ENCODE measurements at places on chromosomes 16 and 17.

DNA sequence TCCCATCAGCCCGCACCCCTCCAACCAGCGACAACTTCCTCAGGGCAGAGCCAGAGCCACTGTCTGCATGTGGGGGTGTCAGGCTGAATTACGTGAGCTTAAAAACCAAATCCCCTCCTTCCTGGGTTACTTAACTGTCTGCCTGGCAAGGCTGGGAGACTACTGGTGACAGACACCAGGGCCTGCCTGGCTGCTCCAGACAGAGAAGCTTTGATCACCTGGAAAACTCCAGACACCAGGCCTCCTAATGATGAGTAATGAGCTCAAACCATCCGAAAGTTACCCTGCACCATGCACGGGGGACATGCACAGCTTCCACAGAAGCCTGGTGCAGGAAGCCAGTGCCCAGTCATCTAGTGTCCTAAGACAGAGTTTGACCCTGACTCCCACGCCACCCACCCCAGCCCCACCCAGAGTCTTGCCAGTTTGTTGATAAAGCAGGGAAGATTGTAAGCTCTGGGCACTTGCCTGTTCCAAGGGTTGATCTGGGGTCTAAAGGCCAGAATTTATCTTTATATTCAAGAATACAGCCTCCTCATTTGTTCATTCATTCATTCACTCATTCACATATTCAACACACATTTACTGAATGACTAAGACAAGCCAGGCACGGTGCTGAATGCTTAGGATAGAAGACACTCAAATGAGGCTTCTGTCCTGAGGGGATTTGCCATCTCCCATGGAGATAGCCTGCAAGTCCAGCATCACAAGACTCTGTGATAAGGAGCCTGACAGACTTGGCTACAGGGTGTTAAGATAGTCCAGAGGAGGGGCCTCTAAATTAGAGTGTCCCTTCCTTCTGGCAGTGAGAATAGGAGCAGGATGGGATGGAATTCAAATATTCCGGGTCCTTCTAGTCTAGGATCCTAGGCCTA is 7.2 kb upstream of the CCDC182 start:
- DNase-seq: no peak

DNA sequence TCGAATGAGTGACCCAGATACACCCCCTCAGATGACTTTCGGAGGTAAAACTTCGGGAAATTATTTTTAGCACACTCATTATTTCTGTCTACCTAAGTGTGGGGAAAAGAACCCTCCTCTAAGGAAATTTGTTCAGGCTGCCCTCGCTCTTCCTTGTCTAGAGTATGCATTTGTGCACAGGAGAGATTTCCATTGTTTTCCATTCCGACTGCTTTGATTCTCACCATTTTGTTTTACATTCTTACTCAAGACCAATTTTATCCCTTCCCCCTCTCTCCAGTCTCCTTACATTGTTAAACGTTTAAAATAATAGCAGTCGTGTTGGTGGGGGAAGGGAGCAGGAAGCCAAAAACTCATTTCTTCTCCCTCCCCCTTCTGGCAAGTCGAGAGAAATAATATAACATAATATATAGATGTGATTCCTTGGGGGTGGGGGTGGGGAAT is 1.5 kb upstream of the CHD3 start:
- DNase-seq: no peak

DNA sequence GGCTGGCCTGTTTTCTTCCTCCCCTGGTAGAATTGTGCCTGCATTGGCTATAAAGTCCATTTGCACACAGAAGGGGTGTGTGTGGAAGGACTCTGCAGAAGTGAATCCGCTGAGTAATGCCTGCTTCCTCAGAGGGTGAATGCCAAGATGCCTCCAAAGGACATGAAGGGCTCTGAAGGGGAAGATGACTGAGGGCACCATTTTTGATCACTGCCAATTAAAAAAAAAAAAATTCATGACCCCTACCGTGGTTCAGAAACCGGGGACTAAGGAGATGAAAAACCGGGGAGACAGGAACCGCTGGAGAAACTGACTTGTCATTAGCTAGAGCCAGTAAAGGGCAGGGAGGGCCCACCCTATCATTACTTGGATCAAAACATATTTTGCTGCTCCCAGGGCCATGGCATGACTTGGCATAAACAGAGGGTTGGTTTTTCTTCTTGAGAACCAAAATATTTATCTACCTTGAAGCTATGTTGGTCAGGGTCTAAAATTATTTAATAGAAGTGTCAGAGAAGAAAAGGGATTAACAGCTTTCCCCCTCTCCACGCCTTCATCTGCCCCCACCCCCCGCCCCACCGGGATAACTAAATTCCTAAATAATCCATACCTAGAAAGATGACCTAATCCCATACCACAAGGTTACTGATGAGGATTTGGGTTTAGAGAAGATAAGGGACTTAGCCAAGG is 3.6 kb upstream of the USP7 start:
- no peak for DNase-seq

GRCh38 chr16:886084-886543 is 84.7 kb downstream of the LMF1 start:
- no peak for DNase-seq

- DNase-seq: no peak
Measured at GRCh38 chr17:81583589-81584342, 31.6 kb upstream of the FAAP100 start.

DNA sequence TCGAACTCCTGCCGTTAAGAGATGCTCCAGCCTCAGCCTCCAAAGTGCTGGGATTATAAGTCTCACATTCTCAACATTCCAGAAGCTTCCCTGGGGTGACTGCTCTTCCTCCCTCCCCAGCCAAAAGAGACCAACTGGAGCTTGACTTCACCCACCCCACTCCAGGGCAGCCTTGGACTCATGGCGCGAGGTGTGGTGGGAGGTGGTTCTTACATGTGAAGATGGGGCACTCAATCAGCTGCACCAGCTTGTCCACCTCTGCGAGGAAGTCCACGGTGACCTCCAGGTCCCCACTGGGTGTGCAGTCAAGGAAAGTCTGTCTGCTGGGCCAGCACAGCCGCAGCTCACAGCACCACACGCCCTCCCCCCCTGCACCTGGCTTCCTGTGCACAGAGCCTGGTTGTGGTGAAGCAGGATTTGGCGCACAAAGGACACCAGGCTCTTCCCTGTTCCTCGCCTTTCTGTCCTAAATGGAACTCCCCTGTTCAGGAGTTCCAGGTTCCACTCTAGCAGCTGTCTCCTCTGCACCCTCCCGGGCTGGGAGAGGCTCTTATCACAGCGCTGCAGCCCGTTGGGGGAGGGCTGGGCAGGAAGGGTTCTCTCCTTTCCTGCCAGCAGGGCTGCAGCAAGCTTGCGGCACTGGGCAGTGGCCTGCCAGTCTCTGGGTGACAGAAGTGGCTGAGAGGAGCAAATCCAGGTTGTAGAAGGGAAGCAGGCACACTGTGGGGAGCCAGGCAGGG is 9.6 kb upstream of the MTSS2 start:
- no peak for DNase-seq

GRCh38 chr16:49739381-49739780 is 116.5 kb downstream of the ZNF423 start:
- no peak for DNase-seq

DNA sequence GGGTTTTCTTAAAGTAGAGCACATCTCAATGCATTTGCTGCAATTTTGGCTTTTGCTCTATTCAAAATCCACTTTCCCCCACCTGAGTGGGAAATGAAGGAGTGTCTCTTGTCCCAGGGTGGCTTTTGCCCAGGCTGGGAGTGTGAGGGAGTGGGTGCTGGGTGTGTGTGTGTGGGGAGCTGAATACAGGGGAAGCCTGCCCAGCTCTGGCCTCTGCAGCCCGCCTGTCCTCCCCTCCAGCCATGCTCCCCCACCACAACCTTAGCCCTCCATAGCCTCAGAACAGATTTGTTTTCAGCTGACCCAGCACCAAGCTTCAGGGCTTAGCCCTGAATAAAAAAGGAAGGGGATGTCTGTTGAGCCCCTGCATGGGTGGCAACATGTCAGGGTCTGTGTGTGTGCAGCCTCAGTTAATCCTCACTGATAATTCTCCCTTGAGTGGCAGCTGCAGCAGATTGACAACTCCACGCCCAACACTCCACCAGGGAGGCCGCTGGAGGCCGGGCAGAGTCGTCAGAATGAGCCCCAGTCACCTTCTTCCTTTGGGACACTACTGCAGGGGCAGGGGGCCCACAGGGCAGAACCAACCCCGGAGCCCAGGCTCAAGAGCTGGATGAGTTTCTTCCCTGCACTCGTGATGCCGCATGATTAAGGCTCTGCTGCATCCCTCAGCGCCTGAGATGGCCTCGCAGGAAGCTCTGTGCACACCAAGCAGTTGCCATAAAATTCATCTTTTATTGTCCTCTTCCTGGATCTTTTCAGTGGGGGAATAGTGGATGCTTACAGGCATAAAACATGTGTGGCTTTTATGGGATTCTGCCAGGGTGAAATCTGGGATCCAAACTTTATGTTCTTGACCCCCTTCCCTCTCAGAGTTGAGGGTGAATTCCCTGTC is 55.0 kb downstream of the SPACA3 start:
- no peak for DNase-seq

DNA sequence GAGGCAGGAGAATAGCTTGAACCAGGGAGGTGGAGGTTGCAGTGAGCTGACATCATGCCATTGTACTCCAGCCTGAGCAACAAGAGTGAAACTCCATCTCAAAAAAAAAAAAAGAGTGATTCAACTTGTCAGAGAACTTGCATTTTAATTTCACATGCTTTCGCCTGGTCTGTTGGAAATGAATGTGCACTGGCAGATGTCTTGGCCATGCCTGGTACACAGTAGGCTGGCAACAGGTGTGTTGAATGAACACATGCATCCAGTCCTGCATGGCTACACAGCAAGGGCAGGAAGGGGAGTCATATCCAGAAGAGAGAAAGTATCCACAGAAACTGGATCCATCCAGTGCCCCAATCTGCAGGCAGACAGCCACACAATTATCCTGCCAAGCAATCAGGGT is 11.5 kb downstream of the COG4 start:
- DNase-seq: no peak

DNA sequence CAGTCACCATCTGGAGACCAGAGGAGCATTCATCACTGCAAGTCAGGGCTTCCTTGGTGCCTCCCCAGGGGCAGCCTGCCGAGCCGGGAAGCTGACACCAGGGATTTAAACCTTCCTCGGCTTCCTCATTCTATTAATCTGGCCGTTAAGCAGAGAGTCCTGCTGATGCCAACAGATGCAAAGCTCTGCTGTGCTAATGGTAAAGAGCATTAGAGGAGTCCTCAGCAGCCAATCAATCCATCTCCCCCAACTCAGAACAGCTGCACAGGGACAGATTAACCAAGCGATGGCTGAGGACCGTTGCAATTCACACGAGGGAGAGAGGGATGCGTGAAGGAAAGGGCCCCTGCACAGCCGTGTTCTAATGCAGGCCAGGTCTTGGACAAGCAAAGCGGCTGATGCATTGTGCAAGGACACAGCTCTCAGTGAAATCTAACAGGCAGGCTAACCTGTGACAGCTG is 116.6 kb downstream of the XYLT1 start:
- no peak for DNase-seq

GRCh38 chr17:16477255-16477654 is 14.7 kb downstream of the LRRC75A start:
- DNase-seq: no peak

- DNase-seq: no peak
Measured at GRCh38 chr17:14903854-14904253, 361.3 kb downstream of the PMP22 start.

DNA sequence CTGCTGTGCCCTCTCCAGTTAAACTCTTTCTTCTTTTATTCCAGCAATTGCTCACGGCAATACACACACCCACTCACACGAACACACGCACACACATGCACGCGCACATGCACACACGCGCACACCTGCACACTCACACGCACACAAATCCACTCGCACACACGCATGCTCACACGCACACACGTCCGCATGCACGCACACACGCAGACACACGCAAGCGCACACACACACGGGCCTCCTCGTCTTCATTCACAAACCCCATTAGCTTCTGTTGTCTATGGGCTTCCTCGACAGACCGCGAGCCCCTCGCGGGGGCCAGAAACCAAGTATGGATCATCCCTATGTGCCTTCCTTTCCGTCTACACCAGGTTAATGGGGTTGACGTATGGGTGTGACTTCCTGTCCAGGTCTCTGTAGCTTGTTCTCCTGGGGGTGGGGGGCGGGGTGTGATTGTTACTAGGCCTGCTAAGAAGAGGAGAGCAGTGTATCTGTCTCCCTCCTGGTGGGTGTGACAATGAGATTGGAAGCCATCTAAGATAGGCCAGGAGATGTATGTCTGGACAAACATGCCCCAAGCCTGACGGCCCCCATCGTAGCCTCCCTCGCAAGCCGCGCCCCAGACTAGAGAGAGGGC is 670 bp upstream of the CTF1 start:
- DNase-seq: peak; percentile 25

- DNase-seq: no peak
Measured at GRCh38 chr17:62650587-62650986, 23.1 kb downstream of the MRC2 start.

DNA sequence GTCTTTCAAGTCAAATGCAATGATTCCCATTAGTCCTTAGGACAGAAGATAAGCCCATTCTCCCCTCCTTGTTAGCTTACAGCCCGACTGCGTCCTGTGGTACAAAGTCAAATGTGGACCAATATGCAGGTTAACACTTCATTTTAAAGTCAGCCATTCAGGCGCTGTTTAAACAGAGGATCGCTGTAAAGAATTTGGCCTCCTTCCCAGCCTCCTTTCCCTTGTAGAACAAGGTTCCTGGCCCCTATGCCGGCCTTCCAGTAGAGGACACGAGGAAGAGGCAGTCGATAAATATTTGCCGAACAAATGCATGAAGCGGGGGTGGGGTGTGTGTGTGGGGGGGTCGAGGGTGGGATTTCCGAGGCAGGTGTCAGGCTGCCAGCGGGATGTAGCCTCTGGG is 4.3 kb downstream of the SDK2 start:
- no peak for DNase-seq

- peak; percentile 21 for DNase-seq
Measured at GRCh38 chr17:81832608-81833159, 407 bp downstream of the MCRIP1 start.

DNA sequence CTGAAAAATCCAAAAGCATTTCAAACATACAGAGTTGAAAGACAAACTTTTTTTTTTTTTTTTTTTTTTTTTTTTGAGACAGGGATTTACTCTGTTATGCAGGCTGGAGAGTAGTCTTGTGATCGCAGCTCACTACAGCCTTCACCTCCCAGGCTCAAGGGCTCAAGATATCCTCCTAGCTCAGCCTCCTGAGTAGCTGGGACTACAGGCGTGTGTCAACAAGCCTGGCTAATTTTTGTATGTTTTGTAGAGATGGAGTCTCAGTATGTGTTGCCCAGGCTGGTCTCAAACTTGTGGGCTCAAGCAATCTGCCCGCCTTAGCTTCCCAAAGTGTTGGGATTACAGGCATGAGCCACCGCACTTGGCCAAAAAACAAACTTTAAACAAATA is 64.2 kb upstream of the KIFC3 start:
- no peak for DNase-seq

- peak; percentile 70 for DNase-seq
Measured at GRCh38 chr17:58156839-58157803, 8.9 kb downstream of the OR4D1 start.

- no peak for DNase-seq
Measured at GRCh38 chr17:75576661-75577060, 10.9 kb upstream of the MYO15B start.

DNA sequence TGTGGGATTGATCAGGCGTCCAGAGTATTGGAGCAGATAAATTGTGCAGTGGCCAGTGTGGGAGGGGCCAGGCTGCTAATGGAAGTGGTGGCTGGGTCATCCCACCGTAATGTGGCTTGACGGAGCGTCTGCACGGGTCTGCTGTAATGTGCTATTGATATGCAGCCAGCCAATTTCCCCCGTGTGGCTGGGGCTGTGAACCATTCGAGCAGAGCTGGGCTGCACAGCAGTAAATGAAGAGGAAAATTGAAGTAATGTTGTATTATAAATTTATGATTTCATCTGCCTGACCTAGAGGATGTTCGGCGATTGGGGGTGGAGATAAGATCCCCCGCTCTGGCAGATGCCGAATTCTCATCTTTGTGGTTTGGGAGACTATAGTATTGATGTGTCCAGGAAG is 121.5 kb downstream of the CCDC182 start:
- DNase-seq: no peak

Data from CD4-positive, alpha-beta T cell treated with Interleukin-21 for 1 hour (primary cell).